ENCODE measurements at places on chromosomes 1 and 21. TPM values are rescaled to one million over a fixed set of nuclear protein-coding genes. Genes with fewer than 3 reads are reported as not detected.

GJA4 gene
- polyA plus RNA-seq = not detected

MTARC2 gene
- polyA plus RNA-seq = 1.5 TPM

ZYG11B gene
- 8.9 TPM for polyA plus RNA-seq

KRTAP27-1 gene
- polyA plus RNA-seq = not detected

EPHB2 gene
- not detected for polyA plus RNA-seq

PKP1 gene
- not detected for polyA plus RNA-seq

AVPR1B gene
- polyA plus RNA-seq = not detected

REN gene
- not detected for polyA plus RNA-seq

OR2AK2 gene
- not detected for polyA plus RNA-seq

ST6GALNAC3 gene
- polyA plus RNA-seq = not detected

Data from immature natural killer cell (primary cell).